ENCODE measurements at places on chromosomes 1 and 21.

GRCh38 chr1:44244986-44245385 lies 31.7 kb downstream of the DMAP1 start:
- H3K4me1 ChIP-seq: no peaks in the 10 kb centered on the region
- no peak for DNase-seq
- no peaks in the 10 kb centered on the region for H3K27me3 ChIP-seq
- no peak overlapping the region for H3K27ac ChIP-seq
- no peaks in the 10 kb centered on the region for H3K36me3 ChIP-seq

DNA sequence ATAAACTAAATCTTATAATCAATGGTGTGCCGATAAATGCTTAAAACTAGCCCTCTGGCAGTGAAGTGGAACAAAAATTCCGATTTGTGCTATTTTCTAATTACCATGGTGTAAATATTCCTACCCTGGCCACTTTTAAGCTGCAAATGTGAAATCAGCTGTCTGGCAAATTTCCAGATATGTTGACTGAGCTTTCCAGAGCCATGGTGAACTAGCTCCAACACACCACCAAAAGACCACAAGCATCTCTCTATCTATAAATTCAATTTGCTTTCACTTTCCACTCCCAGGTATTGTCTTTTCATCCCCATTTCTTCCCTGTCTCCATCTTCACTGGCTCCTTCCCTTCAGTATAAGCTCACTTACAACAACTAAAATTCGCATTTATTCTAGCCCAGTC lies 152.3 kb upstream of the RGS18 start:
- H3K27me3 ChIP-seq: no peaks in the 10 kb centered on the region
- H3K4me1 ChIP-seq: no peaks in the 10 kb centered on the region
- H3K27ac ChIP-seq: no peak overlapping the region
- no peaks in the 10 kb centered on the region for H3K36me3 ChIP-seq

- peak overlapping the region; percentile 60 for H3K27ac ChIP-seq
- peaks cover 5% of the 10 kb centered on the region for H3K27me3 ChIP-seq
- H3K4me3 ChIP-seq: no peak overlapping the region
Measured at GRCh38 chr1:153567621-153568366, 2.1 kb upstream of the S100A2 start.

GRCh38 chr1:242411901-242412300 lies 112.6 kb downstream of the PLD5 start:
- no peaks in the 10 kb centered on the region for H3K27me3 ChIP-seq
- no peaks in the 10 kb centered on the region for H3K36me3 ChIP-seq
- no peak overlapping the region for H3K4me3 ChIP-seq

- H3K4me1 ChIP-seq: no peaks in the 10 kb centered on the region
- H3K27ac ChIP-seq: no peak overlapping the region
- H3K27me3 ChIP-seq: peaks cover 14% of the 10 kb centered on the region
Measured at GRCh38 chr1:56584910-56585528, 5.7 kb upstream of the PLPP3 start.

DNA sequence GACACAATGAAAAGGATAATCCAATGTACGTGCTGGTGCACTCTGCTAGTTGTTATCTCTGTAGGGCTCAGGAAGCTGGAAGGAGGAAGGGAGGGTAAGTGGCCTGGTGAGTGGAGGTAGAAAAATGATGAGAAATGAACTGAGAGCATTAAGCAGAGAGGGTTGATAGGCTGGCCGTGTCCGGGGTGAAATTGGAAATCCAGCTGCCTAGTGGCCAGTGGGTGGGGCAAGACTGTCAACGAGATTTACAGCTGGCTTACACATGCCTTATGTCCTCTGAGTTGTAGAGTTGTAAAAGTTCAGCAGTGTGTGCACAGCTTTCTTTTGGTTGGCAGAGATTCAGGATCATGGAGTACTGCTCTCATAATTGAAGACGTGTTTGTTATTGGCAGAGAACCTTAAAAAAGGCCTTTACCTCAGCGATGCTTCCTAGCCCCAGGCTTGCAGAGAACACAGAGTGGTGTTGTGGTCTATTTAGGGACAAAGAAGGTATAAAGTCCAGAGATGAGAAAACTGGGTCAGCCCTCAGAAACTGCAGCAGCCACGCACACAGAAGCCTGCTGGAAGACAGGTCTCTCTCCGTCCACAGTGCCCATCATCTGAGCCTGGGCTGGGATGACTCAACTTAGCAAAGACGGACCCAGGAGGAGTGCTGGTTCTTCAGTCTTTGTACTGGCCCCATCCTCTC lies 132.4 kb downstream of the EDEM3 start:
- H3K4me3 ChIP-seq: no peak overlapping the region
- H3K27me3 ChIP-seq: no peaks in the 10 kb centered on the region
- no peaks in the 10 kb centered on the region for H3K36me3 ChIP-seq

DNA sequence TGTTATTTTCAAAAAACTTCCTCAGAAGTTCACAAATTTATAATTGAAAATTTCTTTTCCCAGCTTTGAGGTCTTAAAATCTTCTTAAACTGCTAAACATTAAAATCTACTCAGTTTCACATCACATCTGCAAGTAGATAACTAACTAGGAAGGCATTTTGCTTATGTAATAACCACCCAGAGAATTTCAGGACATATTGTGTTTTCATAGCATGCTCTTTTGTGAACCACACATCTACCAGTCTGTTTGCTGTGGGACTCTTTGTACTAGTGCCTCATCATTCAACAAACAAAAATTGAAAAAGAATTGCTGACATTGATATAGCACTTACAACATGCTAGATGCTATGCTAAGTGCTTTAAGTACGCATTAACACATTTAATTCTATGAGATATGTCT lies 31.6 kb upstream of the C1orf146 start:
- H3K4me1 ChIP-seq: no peaks in the 10 kb centered on the region
- H3K4me3 ChIP-seq: no peak overlapping the region
- no peak overlapping the region for H3K27ac ChIP-seq
- peaks cover 9% of the 10 kb centered on the region for H3K27me3 ChIP-seq

DNA sequence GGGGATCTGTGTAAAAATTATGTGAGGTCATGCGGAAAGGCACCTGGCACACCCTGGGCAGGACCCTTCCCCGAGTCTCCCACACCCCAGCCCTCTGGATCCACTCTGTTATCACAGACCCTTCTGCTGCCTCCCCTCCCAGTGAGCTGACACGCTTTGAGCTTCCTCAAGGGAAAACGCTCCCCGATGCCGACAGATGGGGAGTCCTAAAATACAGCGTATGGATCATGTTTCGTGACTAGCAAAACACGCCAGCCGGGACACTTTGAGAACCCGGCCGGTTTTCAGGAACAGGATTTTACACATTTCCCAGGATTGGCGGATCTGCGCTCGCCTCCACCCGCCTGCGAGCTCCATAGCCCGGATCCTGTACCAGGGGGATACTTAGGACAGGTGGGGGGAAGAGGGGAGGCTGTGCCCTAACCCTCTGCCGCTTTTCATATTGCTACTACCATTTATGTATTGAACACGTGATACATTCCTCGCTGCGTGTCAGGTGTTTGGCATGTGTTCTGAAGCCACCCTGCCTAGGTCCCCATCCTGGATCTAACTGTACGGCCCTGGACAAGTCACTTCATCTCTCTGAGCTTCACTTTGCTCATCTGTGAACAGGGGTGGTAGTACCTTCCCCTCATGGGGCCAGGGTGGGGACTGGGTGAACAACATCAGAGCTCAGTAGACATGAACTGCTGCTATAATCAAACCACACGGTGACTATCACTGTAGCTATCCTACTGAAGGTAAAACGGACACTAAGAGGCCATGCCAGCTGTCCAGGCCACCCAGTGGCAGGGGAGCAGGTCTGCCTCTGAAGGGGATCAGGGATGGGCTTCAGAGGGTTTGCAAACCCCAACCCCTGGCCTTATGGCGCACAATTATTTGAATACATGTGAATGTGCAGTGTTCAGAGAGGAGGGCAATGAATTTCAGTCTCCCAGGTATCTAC lies 63.2 kb downstream of the SSBP3 start:
- H3K27me3 ChIP-seq: no peaks in the 10 kb centered on the region
- no peaks in the 10 kb centered on the region for H3K36me3 ChIP-seq
- no peak for DNase-seq
- H3K27ac ChIP-seq: no peak overlapping the region

- peaks cover 2% of the 10 kb centered on the region for H3K36me3 ChIP-seq
- H3K4me1 ChIP-seq: peaks cover 2% of the 10 kb centered on the region
Measured at GRCh38 chr1:232893481-232894313, 56.7 kb upstream of the NTPCR start.

DNA sequence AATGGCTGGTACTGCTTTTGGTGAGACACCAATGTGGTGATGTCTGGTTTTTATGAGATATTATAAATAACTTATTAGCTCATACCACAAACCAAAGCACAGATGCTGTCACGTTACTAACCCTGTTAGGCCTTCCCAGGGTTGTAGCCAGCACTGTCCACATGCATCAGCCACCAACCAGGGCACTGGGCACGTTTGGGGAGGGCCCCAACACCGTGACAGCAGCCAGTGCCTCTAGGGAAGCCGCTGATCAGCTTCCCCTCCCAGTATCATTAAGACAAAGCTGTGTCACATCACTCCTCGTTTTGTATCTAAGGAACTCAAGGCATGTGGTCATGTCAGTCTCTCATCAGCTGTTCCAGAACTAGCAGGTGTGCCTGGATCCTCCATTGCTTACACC lies 13.9 kb downstream of the URB1 start:
- H3K27me3 ChIP-seq: no peaks in the 10 kb centered on the region
- DNase-seq: no peak
- no peak overlapping the region for H3K27ac ChIP-seq
- H3K4me1 ChIP-seq: no peaks in the 10 kb centered on the region
- no peak overlapping the region for H3K4me3 ChIP-seq
- H3K36me3 ChIP-seq: peaks cover 27% of the 10 kb centered on the region

DNA sequence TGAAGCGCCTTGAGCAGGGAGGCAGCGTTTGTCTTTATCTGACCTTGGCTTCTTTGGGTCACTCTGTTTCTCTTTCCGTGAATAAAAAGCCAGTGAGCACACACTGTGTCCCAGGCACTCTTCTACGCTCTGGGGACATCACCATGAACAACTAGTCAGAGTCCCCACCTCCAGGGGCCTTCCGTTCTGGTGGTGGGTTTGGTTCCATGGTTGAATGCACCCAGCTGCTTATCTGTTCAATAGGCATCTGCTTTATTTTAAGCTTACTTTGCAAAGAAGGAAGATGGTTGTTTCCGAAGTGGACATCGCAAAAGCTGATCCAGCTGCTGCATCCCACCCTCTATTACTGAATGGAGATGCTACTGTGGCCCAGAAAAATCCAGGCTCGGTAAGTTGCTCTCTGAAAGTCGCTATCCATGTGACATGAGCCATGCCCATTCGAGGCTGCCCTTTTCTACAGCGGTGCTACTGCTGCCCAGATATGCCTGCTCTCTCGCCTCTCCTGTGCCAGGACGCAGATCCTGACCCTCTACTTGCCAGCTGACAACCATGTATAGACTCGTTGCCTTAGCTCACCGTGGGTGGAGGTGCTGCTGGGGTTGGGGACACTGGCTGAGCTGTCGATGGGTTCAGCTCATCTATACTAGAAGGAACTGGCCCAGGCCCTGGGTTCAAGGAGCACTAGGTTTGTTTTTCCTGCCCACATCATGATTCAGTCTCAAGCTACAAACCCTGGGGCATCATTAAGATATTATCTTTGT lies 5.9 kb downstream of the MX1 start:
- H3K4me1 ChIP-seq: peaks cover 86% of the 10 kb centered on the region
- H3K27me3 ChIP-seq: no peaks in the 10 kb centered on the region
- peak overlapping the region; percentile 26 for H3K4me3 ChIP-seq

- H3K36me3 ChIP-seq: no peaks in the 10 kb centered on the region
- H3K4me3 ChIP-seq: no peak overlapping the region
- peaks cover 6% of the 10 kb centered on the region for H3K4me1 ChIP-seq
- no peak overlapping the region for H3K27ac ChIP-seq
- DNase-seq: no peak
- H3K27me3 ChIP-seq: no peaks in the 10 kb centered on the region
Measured at GRCh38 chr1:56525489-56526041, 53.8 kb downstream of the PLPP3 start.

DNA sequence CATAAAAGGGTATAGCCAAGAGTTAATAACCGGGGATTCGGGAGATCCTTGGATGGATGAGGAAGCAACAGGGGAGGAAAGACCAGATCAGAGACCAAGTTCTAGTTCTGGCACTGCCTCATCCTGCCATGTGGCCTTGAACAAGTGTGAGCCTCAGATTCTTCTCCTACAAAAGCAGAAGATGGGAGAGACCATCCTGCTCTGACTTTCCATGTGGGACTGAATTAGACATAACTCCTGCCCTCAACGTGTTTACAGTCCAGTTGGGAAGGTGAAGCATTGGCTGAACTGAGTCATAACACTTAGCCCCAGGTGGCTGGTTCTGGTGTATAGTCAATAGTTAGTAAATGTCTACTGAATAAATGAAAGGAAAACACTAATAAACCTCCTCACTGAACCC lies 12.1 kb upstream of the CNR2 start:
- H3K27ac ChIP-seq: no peak overlapping the region
- no peak for DNase-seq
- no peak overlapping the region for H3K4me3 ChIP-seq
- no peaks in the 10 kb centered on the region for H3K36me3 ChIP-seq
- H3K27me3 ChIP-seq: peaks cover 20% of the 10 kb centered on the region

DNA sequence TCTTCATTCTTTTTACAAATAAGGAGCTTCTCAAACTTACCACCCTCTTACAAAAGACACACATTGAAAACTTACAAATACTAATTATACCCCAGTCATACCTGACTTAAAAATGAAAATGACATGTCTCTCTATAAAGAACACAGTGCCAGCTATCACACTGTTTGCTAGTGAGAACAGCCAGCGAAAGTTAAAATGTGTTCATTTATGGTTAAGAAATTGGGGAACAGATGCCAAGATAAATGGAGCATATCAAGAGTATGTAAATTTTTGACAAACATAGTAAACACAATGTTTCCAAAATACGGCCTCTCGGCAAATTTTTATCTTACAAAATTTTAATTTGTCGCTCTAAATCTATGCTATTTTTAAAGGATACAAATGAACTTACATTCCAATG lies 1422.9 kb downstream of the KCNT2 start:
- no peaks in the 10 kb centered on the region for H3K36me3 ChIP-seq
- H3K27me3 ChIP-seq: peaks cover 54% of the 10 kb centered on the region
- no peak overlapping the region for H3K27ac ChIP-seq
- H3K4me1 ChIP-seq: no peaks in the 10 kb centered on the region
- DNase-seq: no peak
- H3K4me3 ChIP-seq: no peak overlapping the region

DNA sequence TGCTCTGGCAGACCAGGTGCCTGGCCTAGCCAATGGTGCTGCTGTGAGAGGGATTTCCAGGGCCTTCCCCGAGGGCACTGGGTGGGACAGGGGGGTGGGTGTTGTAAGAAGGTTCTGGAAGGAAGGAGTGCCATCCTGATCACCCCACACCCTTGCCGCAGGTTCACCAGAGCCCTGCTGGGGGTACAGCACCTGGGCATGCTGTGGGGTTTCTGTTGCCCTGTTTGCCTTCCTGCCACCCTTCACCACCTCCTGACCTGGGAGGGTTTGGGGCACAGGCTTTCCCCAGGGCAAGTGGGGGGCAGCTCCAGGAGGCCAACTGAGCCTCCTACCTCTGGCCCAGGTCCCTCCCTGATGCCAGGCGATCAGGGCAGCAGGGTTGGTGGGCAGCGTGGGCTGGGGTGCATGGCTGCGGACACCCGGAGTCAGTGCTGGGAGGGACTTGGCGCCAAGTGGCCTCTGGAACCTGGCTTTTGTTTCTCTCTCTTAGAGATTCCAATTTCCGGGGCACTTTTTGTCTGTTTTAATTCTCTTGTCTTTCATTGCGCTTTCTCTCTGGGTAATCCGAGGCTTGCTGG lies 318.8 kb downstream of the PTPRU start:
- H3K4me3 ChIP-seq: no peak overlapping the region
- H3K27ac ChIP-seq: no peak overlapping the region
- no peak for DNase-seq
- no peaks in the 10 kb centered on the region for H3K27me3 ChIP-seq
- H3K4me1 ChIP-seq: no peaks in the 10 kb centered on the region
- H3K36me3 ChIP-seq: no peaks in the 10 kb centered on the region

- no peaks in the 10 kb centered on the region for H3K4me1 ChIP-seq
- no peak overlapping the region for H3K27ac ChIP-seq
- H3K36me3 ChIP-seq: no peaks in the 10 kb centered on the region
- H3K27me3 ChIP-seq: peaks cover 41% of the 10 kb centered on the region
- H3K4me3 ChIP-seq: no peak overlapping the region
Measured at GRCh38 chr1:222781251-222781650, 33.6 kb upstream of the DISP1 start.
